K562 (cell line): ENCODE measurements at places on chromosomes 16 and 17. TPM values are rescaled to one million over a fixed set of nuclear protein-coding genes. Genes with fewer than 3 reads are reported as not detected.
A peak's percentile ranks its signal among the peaks of the same experiment; 100 is the strongest.

ADAD2 gene
- not detected in 2 replicates for total RNA-seq

GRCh38 chr16:2720064-2720457, at the start of gene PRSS27:
Gene PRSS27, minus strand, starts transcription at chr16:2720224. Its CDS starts 64 bp downstream, at chr16:2720160.
- H3K36me3 ChIP-seq = no peaks in the 10 kb centered on the region
- H3K27ac ChIP-seq = peak within 1 kb of the TSS; percentile 44
- H3K4me3 ChIP-seq = peak within 1 kb of the TSS; percentile 51
- DNase-seq = no peak
- H3K4me1 ChIP-seq = peaks cover 60% of the 10 kb centered on the region
- H3K27me3 ChIP-seq = peaks cover 2% of the 10 kb centered on the region; the same call in 1 of the 2 replicates

SLC2A4 gene
- total RNA-seq = 3.4 and 3.5 TPM in 2 replicates

- no peak for DNase-seq
- no peaks in the 10 kb centered on the region for H3K36me3 ChIP-seq
- H3K4me1 ChIP-seq = no peaks in the 10 kb centered on the region
- no peak overlapping the region for H3K27ac ChIP-seq
Observed at GRCh38 chr17:40950176-40950575, 12.7 kb upstream of the KRT23 start.

TP53TG3B gene
- 0.34 and 0.66 TPM in 2 replicates for total RNA-seq

DNA sequence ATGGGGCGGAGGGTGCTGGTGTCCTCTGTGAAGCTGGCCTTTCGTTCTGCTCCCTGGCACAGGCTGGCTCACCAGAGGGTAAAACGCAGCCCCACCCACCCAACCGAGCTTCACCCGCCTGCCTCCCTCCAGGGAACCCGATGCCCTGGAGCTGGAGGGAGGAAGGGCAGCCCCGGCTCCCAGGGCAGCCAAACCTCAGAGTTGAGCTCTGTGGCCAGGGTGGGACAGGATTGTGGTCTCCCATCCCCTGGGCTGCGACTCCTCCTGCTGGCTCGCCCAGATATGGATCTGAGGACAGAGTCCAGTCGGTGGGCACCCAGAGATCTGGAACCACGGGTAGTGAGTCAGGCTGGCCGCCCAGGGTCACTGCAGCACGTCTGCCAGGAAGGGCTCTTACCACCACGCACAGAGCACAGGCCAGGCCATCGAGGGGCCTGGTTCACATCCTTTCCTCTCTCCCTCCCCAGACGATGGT, 42.6 kb upstream of the CHMP6 start:
- no peak overlapping the region for H3K4me3 ChIP-seq
- peaks cover 13% of the 10 kb centered on the region; the same call in 1 of the 2 replicates for H3K4me1 ChIP-seq

ADAMTS18 gene
- not detected in 2 replicates for total RNA-seq

DNA sequence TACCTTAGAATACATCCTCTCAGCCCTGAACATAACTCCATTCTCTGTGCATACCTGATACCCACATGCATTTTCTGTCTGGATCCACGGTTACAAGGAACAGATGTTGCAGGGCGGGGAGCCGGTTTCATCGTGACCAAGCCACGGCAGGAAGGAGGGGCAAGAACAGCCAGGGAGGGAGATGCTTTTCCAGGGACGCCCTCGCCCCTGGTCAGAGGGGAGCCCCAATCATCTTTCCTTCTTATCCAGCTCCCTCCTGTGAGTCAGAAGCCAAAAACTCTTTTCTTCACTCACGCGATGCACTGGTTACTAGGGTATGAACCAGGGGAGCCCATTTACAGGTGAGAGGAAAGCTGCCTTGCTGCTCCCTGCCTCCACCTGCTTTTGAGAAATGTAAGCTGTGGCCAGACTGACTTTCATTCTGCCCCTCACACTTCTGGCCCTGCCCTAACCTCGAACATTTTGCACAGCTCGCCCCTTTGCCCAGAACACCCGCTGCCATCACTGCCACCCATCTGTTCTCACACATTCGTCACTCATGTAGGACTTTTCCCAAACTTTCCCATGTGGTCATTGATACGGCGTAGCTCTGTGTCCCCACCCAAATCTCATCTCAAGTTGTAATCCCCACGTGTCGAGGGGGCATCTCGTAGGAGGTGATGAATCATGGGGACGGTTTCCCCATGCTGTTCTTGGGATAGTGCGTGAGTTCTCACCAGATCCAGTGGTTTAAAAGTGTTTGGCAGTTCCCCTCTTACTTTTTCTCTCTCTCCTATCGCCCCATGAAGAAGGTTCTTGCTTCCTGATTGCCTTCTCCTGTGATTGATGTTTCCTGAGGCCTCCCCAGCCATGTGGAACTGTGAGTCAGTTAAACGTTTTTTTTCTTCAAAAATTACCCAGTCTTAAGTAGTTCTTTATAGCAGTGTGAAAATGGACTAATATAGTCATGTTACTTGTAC, 20.5 kb downstream of the FOXL1 start:
- H3K4me3 ChIP-seq = no peak overlapping the region
- DNase-seq = no peak
- no peaks in the 10 kb centered on the region for H3K36me3 ChIP-seq
- peaks cover 42% of the 10 kb centered on the region for H3K27me3 ChIP-seq

- H3K27ac ChIP-seq = peak overlapping the region; percentile 97
- H3K27me3 ChIP-seq = no peaks in the 10 kb centered on the region
- DNase-seq = no peak
- peaks cover 9% of the 10 kb centered on the region; the same call in 2 of the 3 replicates for H3K4me1 ChIP-seq
Observed at GRCh38 chr17:48994549-48995303, 2.5 kb upstream of the IGF2BP1 start.

ADORA2B gene
- total RNA-seq = 10.7 and 12.2 TPM in 2 replicates

- H3K36me3 ChIP-seq = no peaks in the 10 kb centered on the region; the same call in 2 of the 3 replicates
- DNase-seq = no peak
- no peaks in the 10 kb centered on the region for H3K27me3 ChIP-seq
- no peak overlapping the region for H3K27ac ChIP-seq
Observed at GRCh38 chr16:12061336-12062055, 85.0 kb downstream of the SNX29 start.

- H3K4me1 ChIP-seq = peaks cover 25% of the 10 kb centered on the region; the same call in 2 of the 3 replicates
- H3K4me3 ChIP-seq = no peak overlapping the region
- H3K36me3 ChIP-seq = no peaks in the 10 kb centered on the region
- no peaks in the 10 kb centered on the region for H3K27me3 ChIP-seq
- no peak overlapping the region for H3K27ac ChIP-seq
- DNase-seq = no peak
Observed at GRCh38 chr17:78732354-78732753, 49.7 kb downstream of the CYTH1 start.

- no peaks in the 10 kb centered on the region for H3K27me3 ChIP-seq
- H3K4me1 ChIP-seq = no peaks in the 10 kb centered on the region; the same call in 1 of the 2 replicates
- H3K36me3 ChIP-seq = peaks cover 81% of the 10 kb centered on the region
- H3K4me3 ChIP-seq = no peak overlapping the region
- DNase-seq = no peak
Observed at GRCh38 chr17:42708588-42708987, 26.3 kb downstream of the CNTNAP1 start.

DNA sequence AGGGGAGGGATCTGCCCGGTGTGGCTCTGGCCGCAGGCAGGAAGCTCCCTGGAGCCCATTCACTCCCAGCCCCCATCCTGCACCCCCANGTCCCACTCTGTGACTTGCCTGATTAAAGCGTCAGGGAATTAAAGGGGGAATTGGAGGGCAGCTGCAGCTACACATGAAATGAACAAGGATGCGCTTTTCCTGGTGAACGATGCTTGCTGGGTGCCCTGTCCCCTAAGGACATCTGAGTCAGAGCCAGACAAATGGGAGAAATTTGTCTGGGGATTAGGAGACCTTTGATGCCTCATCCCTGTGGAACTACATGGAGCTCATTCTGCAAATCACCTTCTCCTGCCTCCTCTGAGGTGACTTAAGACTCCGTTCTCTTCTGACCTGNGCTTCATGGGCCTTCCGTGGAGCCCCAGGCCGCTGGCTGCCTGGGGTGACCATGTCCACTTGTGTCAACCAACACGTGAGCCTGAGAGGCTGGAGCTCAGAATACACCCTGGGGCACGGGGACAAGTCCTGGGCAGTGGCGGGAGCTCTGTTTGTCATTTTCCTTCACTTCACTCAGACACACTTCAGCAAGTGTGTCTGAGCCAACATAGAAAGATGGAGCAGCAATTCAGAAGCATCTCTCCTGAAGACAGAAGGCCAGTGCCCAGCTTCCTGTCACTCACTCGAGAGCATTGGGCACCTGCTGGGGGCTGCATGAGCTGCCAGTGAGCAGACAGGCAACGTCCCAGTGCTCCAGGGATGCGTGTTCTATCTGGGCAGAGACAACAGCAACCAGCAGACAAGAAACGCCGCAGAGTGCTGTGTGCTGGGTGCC, 54.1 kb downstream of the METRNL start:
- no peak overlapping the region for H3K4me3 ChIP-seq
- H3K27me3 ChIP-seq = peaks cover 12% of the 10 kb centered on the region; the same call in 1 of the 3 replicates
- H3K36me3 ChIP-seq = no peaks in the 10 kb centered on the region
- no peak for DNase-seq
- H3K4me1 ChIP-seq = peaks cover 46% of the 10 kb centered on the region

DNA sequence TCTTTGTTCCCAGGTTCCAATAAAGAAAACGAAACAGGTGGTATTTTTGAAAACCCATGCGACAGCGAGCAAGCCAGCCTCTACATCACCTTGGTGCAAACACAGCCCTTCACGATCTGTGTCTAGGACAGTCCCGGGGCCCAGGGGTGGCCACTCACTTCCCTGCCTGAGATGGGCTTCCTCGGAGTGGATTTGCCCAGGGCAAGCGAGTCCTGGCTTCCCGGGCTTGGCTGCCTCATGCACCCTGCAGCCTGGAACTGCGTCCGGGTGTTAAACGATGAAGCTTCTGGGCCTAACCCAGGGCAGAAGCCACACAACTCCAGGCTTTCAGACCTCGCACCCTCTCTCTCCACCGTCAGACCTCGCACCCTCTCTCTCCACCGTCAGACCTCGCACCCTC, 66.0 kb downstream of the RPH3AL start:
- no peaks in the 10 kb centered on the region for H3K36me3 ChIP-seq
- DNase-seq = no peak
- no peaks in the 10 kb centered on the region; the same call in 1 of the 2 replicates for H3K4me1 ChIP-seq
- peaks cover 19% of the 10 kb centered on the region; the same call in 2 of the 3 replicates for H3K27me3 ChIP-seq
- no peak overlapping the region for H3K27ac ChIP-seq
- no peak overlapping the region for H3K4me3 ChIP-seq

KRT14 gene
- not detected in 2 replicates for total RNA-seq

DNA sequence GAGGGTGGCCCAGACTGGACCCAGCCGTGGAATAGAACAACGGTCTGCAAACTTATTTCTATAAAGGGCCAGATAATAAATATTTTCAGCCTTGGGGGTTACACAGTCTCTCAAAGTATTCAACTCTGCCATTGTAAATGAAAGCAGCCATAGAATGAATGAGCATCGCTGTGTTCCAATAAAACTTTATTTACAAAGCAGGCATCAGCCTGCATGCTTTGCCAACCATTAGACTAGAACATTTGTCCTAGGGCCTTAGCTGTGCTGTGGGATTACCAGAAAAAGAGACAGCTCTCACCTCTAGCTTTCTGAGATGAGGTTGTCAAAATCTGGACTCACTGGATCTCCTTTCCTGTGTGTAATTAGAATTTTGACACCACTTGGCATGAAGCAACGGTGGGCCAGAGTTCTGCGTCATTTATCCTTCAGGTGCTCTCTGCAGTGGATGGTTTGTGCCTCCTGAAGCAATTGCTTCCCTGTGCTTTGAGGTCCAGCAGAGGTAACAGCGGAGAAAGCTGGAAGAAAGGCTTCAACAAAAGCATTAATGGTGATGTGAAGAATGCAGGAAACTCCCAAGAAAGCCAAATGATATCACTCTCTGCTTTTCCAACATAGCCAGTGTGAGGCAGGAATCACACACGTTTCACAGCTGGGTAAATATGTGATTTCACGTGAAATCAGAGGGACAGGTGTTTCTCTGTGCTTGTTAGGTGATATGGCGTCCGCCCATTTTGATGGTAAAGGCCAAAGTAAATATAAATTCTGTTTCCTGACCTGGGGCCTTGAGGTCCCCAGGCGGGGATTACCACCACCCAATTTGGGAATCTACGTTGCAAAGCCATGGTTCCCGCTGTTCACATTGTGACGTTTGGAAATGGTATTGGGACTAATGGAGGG, 148.4 kb downstream of the PITPNC1 start:
- no peak overlapping the region for H3K4me3 ChIP-seq
- no peak for DNase-seq
- H3K36me3 ChIP-seq = no peaks in the 10 kb centered on the region
- H3K27ac ChIP-seq = no peak overlapping the region
- H3K4me1 ChIP-seq = no peaks in the 10 kb centered on the region

GRCh38 chr16:24773771-24774427, 44.4 kb downstream of the TNRC6A start:
- DNase-seq = no peak
- no peak overlapping the region for H3K27ac ChIP-seq
- no peaks in the 10 kb centered on the region for H3K4me1 ChIP-seq

GRCh38 chr16:75576384-75576811, 10.2 kb downstream of the GABARAPL2 start:
- H3K27ac ChIP-seq = no peak overlapping the region
- H3K4me1 ChIP-seq = peaks cover 20% of the 10 kb centered on the region; the same call in 2 of the 3 replicates
- no peaks in the 10 kb centered on the region for H3K27me3 ChIP-seq

KLHL10 gene
- not detected in 2 replicates for total RNA-seq

- H3K4me3 ChIP-seq = no peak overlapping the region
- no peak overlapping the region for H3K27ac ChIP-seq
- no peaks in the 10 kb centered on the region for H3K36me3 ChIP-seq
- no peaks in the 10 kb centered on the region; the same call in 1 of the 2 replicates for H3K4me1 ChIP-seq
- no peak for DNase-seq
Observed at GRCh38 chr17:2837147-2837561, 40.9 kb downstream of the RAP1GAP2 start.

- no peak for DNase-seq
- H3K4me1 ChIP-seq = peaks cover 27% of the 10 kb centered on the region
- no peak overlapping the region for H3K27ac ChIP-seq
- H3K36me3 ChIP-seq = peaks cover 18% of the 10 kb centered on the region; the same call in 2 of the 3 replicates
- no peak overlapping the region for H3K4me3 ChIP-seq
- H3K27me3 ChIP-seq = no peaks in the 10 kb centered on the region
Observed at GRCh38 chr16:89341279-89341678, 123.8 kb downstream of the ZNF778 start.

DNA sequence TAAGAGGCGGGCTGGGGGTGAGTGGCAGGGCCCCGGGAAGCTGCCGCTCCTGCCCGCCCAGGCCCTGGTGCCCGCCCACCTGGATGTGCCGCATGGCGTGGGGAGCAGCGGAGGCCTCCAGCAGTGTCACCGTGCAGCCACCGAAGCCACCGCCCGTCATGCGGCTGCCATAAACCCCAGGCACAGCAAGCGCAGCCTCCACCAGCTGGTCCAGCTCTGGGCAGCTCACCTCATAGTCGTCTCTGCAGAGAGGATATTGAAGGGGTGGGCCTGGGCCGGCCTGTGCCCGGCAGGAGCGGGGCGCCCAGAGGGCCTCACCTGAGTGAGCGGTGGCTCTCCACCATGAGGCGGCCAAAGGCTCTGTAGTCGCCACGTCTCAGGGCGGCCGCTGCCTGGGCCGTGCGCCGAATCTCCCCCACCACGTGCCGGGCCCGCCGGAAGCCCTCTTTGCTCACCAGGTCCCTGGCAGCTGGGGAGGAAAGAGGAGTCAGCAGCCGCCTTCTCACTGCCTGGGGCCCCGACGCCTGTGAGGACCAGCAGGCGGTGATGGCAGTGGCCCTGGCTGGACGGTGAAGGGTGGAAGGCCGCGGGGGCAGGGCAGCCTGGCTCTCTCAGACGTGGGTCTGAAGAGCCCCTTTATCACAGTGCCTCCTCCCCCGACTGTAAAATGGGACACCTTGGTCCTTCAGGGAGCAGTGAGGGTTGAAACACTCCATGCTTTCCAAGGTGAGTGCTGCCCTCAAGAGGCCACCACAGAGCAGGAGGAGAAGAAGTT, 6.7 kb downstream of the GALK1 start:
- H3K36me3 ChIP-seq = no peaks in the 10 kb centered on the region
- H3K27me3 ChIP-seq = no peaks in the 10 kb centered on the region
- H3K27ac ChIP-seq = no peak overlapping the region
- no peak overlapping the region for H3K4me3 ChIP-seq
- no peak for DNase-seq

SBK1 gene
- 0.07 TPM in 1 of 2 replicates, not detected in the other for total RNA-seq
